ENCODE measurements at places on chromosomes 11 and 22.

GRCh38 chr11:124943254-124943616 lies 7.4 kb upstream of the HEPACAM start:
- DNase-seq: no peak

DNA sequence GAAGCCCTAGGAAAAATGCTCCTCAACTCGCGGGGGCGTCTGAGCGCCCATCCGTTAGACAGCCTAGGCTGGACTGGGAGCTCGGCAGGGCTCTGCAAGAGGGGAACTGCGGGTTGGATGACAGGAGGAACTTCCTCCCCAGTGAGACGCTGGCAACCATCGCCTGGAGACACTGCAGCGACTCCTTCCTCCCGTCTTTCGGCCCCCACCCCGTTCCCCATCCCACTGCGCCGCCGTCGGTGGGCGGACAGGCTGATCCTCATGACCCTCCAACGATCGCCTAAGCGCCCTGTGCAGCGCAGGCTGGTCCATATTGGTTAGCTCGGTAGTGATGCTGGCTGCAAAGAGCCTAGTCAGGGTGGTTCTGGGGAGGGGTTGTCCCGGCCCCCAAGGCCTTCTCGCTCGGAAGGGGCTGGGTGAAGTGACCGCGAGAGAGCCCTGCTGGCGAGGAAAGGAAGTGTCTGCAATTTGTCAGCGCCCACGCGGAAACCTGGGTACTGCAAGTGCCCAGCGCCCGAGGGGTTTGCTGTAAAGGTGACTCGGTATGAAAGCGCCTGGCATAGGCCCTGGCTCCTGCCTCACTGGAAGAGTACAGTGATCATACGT lies 638 bp downstream of the NRGN start:
- DNase-seq: no peak

- peak; percentile 82 for DNase-seq
These were observed 693.7 kb downstream of the OPCML start for GRCh38 chr11:132838627-132839026.

DNA sequence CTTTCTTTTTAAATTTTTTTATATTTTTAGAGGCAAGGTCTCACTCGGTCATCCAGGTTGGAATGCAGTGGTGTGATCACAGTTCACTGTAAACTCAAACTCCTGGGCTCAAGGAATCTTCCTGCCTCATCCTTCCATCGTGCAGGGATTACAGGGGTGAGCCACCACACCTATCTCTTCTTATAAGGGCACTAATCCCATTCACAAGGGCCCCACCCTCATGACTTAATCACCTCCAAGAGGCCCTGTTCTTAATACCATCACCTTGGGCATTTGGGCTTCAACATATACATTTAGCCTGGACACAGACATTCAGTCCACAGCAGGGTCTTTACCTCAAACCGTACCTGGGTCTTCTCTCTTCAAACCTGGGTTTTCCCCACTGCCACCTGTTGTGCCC lies 4.5 kb upstream of the GTSE1 start:
- no peak for DNase-seq

- DNase-seq: no peak
These were observed 16.5 kb upstream of the NUCB2 start for GRCh38 chr11:17260020-17260419.

DNA sequence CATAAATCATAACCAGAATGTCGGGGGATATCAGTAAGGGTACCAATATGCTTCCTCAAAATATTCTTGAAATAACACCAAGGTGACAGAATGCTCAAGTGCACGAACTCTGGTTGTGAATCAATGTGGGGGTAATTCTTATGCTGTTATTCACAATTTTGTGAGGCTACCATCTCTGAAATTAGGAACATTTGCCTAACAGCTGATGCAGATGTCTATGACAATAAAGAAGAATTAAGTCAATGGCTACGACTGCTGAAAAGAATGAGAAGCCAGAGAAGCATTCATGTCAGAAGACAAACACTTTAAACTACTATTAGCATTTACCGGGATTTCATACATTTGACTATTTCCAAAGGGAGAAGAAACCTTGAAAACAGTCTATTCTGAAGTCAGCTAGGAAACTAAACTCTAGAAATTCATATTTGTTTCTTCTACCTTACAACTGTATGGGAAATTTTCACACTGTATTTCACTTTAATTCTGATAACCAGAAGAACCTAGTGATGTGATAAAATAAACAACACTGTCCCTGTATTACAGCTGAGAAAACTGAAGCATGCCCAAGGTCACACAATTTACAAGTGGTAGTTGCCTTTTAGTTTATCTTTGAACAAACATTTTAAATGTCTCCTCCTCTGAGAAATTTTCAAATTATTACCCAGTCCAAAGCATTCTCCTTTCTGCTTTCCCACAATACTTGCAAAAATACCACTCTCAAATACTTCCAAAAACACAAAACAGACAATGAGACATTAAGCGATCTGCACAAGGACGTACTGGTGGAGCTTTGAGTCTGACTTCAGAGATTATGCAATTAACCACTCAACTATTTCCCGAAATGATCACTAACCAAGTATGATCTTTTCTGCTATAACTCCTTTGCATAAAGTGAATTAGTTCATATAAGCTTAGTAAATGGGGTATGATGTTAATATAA lies 18.0 kb upstream of the ARHGAP32 start:
- no peak for DNase-seq

GRCh38 chr11:121004206-121004840 lies 19.6 kb upstream of the TBCEL start:
- DNase-seq: no peak

- no peak for DNase-seq
These were observed 100.4 kb upstream of the DDI1 start for GRCh38 chr11:103936059-103936458.

- peak; percentile 81 for DNase-seq
These were observed 4.4 kb downstream of the C11orf86 start for GRCh38 chr11:66979336-66979980.

DNA sequence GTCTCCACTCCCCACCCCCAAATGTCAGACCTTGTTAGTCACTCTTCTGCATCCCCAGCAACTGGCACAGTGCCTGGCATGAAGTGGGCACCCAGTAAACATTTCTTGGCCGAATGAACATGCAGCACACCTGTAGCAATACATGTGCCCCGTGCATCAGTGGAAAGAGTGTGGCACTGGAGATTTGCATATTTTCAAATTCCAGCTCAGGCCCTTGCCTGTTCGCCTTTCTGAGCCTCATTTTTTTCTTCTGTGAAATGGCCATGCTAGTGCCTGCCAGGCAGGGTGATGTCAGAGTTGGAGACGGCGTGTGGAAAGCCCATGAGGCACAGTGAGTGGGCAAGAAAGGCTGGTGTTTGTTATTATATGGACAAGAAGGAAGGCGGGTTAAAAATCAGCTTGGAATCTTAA lies 38.7 kb downstream of the CD82 start:
- no peak for DNase-seq

- DNase-seq: no peak
These were observed 29.2 kb downstream of the GUCY1A2 start for GRCh38 chr11:106989078-106989455.

GRCh38 chr22:46737105-46737975 lies 712 bp downstream of the CERK start:
- no peak for DNase-seq

DNA sequence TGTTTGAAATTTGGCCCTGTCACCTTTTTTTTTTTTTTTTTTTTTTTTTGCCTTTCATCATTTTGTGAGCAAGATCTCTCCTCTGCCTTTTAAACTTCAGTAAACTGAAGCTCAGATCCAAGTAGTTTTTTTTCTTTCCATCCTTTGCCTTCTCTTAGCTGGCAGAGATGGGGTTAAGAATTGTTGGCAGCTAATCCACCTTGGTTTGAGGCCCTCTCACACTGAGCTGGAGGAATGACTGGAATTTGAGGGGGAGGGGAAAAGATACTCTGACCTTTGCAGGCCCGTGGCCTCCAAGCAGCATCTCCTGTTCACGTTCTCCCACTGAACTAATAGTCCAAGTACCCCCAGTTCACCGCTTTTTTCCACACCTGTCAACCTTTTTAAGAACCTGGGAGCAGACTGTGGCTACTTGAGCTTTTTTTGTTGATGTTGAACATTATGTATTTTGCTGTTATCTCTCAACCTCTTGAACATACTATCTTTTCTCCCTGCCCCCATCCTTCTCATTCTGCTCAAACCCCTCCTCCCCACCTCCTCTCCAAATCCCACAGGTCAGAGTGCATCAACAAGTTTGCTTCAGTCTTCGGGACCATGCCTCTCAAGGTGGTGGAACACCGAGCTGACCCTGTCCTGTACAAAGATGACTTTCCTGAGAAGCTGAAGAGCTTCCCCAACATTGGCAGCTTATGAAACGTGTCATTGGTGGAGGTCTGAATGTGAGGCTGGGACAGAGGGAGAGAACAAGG lies 66.2 kb downstream of the ALX4 start:
- DNase-seq: peak; percentile 83

GRCh38 chr11:108037636-108038035 lies 28.9 kb downstream of the CUL5 start:
- peak; percentile 26 for DNase-seq

DNA sequence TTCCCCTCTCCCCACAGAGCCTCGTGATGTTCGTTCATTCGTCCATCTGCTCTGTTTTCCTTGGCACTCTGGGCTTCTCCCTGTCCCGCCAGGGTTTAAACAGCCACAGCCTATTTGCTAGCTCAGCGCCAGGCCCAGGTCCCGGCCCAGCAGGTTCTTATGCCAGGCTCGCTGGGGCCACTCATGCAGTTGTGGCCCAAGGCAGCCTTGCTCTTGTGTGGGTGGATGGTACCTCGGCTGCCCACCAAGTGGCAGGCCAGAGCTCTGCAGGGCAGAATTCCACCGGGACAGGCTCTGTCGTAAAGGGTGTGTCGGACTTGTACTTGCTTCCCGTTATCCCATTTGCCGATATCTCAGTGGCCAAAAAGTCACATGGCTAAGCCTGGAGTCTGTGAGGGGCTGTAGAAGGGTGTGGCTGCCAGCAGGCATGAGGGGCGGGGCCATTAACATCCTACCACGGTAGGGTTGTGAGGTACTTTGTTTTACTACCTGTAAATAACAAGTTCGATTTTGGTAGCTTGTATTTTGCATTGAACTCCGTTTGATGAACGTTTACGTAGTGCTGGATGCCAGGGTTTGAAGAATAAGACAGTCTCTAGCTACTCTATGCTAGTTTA lies 7.9 kb downstream of the FAM118A start:
- peak; percentile 59 for DNase-seq

DNA sequence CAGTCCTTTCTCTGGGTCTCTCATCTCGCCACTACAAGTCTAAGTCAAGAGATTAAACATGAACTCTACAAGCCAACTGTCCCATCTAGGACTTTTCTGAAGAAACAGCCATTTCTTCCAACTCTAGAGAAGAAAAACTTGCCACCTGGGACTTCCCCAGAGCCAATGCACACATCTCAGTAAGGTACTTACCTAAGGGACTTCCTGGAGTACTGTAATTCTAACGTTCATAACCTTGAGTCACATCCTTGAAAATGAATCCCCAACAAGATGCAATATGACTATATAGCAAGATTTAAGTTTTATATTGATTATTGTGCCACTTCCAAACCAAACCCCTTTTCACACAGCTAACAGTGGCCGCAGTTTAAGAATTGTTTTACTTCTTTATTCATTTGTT lies 11.9 kb upstream of the ISX start:
- DNase-seq: no peak

- DNase-seq: no peak
These were observed 20.1 kb upstream of the NECTIN1 start for GRCh38 chr11:119749006-119749565.

GRCh38 chr11:46072172-46072964 lies 48.9 kb downstream of the PHF21A start:
- DNase-seq: peak; percentile 1

- DNase-seq: no peak
These were observed 18.5 kb downstream of the IRF7 start for GRCh38 chr11:597166-597725.

DNA sequence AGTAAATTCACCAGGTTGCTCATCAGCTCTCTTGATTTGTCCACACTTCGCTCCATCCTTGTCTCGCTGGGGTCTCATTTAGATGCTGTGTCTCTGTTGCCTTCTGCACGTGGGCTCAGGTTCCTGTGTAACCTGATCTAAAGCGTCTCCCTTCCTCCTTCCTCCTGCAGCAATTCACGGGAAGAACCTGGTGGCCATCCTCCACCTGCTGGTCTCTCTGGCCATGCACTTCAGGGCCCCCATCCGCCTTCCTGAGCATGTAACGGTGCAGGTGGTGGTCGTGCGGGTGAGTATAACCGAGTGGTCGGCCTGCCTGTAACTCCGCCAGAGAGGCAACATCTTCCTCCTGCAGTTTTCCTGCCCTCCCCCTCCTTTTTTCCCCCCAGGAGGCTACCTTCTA lies 48.0 kb upstream of the PARVG start:
- DNase-seq: no peak

DNA sequence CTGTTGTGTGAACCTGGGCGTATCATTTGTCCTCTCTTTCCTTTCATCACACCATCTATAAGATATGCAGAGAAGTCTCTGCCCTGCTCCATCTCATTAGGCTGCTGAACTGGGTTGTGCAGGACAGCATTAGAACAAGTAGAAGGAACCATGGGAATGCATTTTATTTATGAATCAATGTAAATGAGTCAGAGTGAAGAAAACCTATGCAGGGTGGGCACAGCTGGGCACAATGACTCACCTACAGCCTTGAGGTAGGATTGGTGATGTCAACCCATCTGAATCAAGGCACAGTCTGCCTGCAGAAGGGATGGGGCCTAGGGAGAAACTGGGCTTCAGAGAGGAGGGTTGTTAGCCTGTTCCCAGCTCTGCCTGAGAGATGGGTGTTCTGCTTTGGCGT lies 123.4 kb downstream of the CSNK2A3 start:
- no peak for DNase-seq

- DNase-seq: peak; percentile 66
These were observed 20.6 kb upstream of the ST3GAL4 start for GRCh38 chr11:126334659-126335462.

DNA sequence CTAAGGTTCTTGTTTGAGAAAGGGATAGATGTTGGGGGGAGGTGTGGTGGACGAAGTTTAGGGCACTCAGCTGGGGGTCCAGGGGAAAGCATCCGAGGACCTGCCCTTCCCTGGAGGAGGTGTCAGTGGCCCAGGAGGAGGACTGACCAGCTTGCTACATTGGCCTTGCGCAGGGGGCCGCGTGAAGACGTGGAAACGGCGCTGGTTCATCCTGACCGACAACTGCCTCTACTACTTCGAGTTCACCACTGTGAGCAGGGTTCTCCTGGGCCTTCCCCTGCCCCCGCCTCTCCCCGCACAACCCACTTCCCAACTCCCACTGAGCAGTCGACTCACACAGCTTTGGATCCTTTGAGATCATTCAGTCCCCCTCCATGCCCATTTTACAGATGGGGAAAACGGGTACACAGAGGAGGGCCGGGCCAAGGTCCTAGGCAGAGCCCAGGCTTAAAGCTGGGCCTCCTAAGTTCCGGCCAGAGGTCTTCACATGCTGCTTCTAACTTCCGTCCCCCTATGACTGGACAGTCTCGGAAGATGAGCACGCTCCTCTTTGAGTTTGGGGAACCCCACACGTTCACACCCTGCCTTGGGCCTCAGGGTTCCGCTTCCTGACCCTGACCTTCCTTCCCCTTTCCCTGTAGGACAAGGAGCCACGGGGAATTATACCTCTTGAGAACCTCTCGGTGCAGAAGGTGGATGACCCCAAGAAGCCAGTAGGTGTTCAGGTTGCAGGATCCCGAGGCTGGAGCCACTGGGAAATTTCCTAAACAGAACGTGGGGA lies 28.7 kb downstream of the CYTH4 start:
- DNase-seq: no peak

- no peak for DNase-seq
These were observed 405.7 kb downstream of the AASDHPPT start for GRCh38 chr11:106482917-106483785.

All from fibroblast of skin of scalp (primary cell).